ENCODE measurements at places on chromosomes 7 and 10.

- DNase-seq, result no peak
These were observed 99.1 kb downstream of the OSBPL3 start for GRCh38 chr7:24880886-24881285.

DNA sequence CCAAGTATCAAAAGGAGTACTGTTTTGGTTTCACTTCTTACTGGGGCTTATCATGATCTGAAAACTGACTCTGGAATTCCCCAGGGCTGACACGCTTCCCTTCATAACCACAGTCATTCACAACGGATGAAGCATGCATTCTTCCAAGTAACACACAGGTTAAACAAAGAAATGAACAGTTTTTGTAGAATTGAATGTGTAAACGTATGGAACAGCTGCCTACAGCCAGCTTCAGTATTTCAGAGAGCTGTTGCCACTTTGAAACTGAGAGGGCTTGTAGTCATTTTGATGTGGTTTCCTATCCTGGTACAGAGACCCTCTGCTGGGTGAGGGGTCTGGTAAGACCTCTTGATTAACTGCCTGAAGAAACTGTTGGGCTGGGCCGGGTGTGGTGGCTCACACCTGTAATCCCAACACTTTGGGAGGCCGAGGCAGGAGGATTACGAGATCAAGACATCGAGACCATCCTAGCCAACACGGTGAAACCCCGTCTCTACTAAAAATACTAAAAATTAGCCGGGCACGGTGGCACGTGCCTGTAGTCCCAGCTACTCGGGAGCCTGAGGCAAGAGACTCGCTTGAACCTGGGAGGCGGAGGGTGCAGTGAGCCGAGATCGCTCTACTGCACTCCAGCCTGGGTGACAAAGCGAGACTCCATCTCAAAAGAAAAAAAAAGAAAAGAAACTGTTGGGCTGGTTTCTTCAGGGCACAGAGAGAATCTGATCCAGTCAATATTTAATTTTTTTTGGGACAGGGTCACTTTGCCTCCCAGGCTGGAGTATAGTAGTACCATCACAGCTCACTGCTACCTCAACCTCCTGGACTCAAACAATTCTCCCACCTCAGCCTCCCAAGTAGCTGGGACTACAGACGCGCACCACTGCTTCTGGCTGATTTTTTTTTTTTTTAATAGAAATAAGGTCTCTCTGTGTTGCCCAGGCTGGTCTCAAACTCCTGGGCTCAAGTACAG, 4.7 kb downstream of the NFE2L3 start:
- DNase-seq, result peak; percentile 45

DNA sequence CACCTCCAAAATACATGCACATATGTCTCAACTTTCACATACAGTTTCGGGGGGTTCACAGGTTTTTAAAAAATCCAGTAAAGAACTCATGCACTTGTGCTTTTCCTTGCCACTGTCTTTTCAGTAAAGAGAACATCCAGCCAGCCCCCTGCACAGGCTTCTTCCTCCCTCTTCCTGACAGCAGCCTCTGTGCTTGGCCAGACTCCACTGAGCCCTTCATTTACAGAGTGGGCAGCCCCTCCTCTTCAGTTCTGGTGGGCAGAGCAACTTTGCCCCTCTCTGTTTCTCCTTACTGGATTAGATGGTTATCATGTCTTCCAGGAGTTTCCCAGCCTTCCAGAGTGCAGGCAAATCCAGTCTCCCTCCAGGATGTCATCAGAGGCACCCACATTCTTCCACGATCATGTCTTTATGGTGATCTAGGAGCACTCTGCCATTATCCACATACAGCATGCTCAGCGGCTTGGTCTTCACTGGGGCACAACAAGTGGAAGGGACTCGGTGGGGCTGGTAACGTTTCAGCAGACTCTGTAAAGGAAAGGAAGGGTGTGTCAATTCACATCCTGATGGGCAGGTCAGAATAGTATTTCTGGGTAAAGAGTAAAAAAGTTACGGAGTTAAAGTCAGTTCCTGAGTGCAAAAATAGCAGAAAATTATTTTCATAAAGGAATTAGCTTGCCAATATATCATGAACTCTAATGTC, 8.8 kb downstream of the NODAL start:
- no peak for DNase-seq

GRCh38 chr10:5576154-5576748, 51.5 kb downstream of the CALML3 start:
- DNase-seq, result no peak

GRCh38 chr10:103752680-103753248, 102.6 kb downstream of the SH3PXD2A start:
- DNase-seq, result no peak

- DNase-seq, result no peak
These were observed 21.7 kb upstream of the MACC1 start for GRCh38 chr7:20238754-20239324.

- DNase-seq, result no peak
These were observed 42.5 kb downstream of the SYPL1 start for GRCh38 chr7:106069471-106070200.

GRCh38 chr7:154353355-154353767, 301.2 kb downstream of the DPP6 start:
- no peak for DNase-seq

- DNase-seq, result no peak
These were observed 1.3 kb downstream of the IKZF1 start for GRCh38 chr7:50305583-50306493.

- no peak for DNase-seq
These were observed 194.6 kb downstream of the COBL start for GRCh38 chr7:51121931-51122425.

- no peak for DNase-seq
These were observed 11.9 kb downstream of the FGFBP3 start for GRCh38 chr10:91897421-91897820.

- DNase-seq, result peak; percentile 61
These were observed 25.7 kb upstream of the LRRC4 start for GRCh38 chr7:128056901-128057300.

DNA sequence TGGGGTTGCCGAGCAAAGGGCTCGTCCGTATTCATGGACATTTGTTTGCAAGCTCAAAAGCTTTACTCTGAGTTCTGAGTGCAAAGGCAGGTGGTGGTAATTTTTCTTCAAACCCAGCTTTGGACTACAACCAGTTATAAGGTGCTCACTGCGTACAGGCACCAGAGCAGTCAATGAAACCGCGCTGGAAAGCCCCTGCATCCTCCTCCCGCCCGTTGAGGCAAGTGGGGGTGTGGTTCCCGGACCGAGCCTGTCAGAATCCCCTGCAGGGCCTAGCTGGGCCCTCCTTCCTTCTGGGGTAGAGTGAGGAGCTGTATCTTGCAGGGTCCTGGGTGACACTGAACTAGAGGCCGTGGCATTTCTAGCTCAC, 22.3 kb downstream of the AMZ1 start:
- no peak for DNase-seq

- no peak for DNase-seq
These were observed 25.0 kb upstream of the CNNM1 start for GRCh38 chr10:99303899-99304861.

- DNase-seq, result no peak
These were observed 185.7 kb downstream of the STK31 start for GRCh38 chr7:23895666-23896096.

GRCh38 chr7:157687158-157687557, 350.4 kb downstream of the DNAJB6 start:
- no peak for DNase-seq

- DNase-seq, result no peak
These were observed 38.9 kb upstream of the PRKG1 start for GRCh38 chr10:51035344-51035743.

DNA sequence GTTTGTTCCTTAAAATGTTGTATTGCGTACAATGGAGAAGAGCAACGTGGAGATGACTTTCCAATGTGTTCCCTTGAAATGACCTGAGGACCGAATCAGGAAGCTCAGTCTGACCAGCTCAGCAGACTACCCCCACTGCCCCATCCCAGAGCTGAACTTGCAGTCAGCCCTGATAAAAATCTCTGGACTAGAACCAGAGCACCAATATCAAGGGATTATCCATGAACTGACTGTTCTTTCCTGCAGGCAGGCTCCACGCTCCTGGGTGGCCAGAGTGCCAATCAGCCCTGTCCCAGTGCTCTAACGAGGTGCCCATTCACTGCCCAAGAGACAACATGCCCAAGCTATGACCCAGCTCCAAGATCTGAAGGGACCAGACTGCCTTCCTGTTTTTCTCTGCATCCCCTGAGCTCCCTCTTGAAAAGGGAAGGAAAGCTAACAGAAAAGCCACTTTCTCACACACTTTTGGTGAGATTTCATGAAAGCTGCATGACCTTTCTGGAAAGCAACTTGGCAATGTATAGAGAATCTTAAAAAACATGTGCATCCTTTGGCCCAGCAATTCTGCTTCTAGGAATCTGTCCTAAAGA, 130.2 kb downstream of the KCNMA1 start:
- no peak for DNase-seq

DNA sequence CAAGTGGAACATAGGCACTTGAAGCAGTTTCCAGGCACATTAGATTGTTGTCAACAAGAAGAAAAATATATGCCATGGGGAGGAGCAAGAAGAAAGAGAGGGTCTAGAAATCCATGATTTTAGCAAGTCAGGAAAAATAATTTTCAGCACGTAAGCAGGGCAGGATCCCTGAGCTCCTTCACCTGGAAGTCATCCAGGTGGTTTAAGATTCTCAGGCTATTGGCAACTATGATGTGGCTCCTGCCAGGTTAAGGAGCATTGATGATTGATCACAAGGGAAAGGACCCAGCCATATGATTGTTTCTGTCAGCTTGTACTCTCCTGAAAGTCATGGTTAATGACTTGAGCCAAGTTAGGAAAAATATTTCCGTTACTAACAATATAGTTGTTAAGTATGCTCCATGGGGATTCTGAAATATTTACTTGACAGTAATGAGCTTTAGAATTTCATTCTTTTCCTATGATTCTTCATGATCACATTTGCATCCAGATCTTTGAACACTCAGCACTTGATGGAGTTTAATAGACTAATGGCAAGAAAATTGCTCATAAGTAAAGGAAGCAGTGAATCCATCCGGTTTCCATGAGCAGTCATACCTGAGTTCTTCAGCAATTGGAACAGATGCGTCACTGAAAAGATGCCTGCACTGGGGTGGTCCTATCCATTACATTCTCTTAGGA, 209.1 kb downstream of the BICC1 start:
- no peak for DNase-seq

GRCh38 chr10:124756156-124756903, 12.2 kb upstream of the FAM53B start:
- DNase-seq, result no peak

- no peak for DNase-seq
These were observed 9.3 kb downstream of the ARL3 start for GRCh38 chr10:102704915-102705314.

DNA sequence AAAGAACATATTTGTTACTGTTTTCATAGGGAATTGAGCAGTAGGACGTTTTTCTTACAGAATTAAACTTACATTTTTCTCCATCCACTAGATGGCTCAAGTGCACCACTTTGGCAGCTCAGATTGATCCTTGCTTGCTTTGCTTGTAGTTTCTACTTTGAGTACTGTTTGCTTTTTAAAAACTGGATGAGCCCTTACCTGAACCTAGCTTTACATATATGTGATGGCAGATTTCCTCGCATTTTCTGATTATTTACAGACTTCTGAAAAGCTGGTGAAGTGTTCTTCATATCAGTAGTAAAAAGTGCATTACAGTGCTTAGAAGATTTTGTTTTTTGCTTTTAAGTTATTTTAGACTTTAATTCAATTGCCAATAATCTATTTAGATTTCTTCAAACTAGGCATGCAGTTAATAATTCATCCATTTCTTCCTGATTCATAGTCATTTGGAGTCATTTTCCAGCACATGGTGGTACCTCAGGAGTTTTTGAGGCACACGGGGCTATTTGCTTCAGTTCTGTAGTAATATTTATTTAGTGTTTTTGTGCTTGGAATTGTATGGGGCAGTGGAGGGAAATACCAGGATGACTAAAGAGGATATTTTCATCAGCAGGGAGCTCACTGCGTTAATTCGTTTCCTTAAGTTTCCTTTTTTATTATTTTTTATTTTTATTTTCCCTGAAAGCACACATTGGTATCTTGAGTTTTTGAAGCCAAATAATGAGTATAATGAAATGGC, 57.3 kb downstream of the MAPK8 start:
- DNase-seq, result no peak

- no peak for DNase-seq
These were observed 1.2 kb upstream of the SMARCD3 start for GRCh38 chr7:151249732-151250072.

- DNase-seq, result no peak
These were observed 284.4 kb downstream of the DNAJB6 start for GRCh38 chr7:157621131-157621681.

DNA sequence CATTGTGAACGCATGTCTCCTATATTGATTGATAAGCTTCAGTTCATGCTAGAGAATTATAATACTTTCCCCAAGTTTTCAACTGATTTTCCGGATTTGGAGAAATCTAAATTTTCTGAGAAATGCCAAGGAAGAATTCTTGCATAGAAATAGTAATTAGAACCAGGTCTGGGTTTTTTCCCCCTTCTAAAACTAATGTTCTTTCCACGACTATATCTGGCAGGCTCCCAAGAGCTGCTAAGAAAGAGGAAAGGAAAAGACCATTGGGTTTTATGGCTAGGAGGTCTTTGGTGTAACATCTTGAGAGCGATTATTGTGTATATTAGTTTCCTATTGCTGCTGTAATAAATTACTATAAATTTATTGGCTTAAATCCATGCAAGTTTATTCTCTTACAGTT, 71.8 kb upstream of the CACNB2 start:
- no peak for DNase-seq

- DNase-seq, result no peak
These were observed 84.1 kb upstream of the ZNF479 start for GRCh38 chr7:57216340-57216739.

- no peak for DNase-seq
These were observed 199.1 kb downstream of the FZD1 start for GRCh38 chr7:91463330-91463729.

DNA sequence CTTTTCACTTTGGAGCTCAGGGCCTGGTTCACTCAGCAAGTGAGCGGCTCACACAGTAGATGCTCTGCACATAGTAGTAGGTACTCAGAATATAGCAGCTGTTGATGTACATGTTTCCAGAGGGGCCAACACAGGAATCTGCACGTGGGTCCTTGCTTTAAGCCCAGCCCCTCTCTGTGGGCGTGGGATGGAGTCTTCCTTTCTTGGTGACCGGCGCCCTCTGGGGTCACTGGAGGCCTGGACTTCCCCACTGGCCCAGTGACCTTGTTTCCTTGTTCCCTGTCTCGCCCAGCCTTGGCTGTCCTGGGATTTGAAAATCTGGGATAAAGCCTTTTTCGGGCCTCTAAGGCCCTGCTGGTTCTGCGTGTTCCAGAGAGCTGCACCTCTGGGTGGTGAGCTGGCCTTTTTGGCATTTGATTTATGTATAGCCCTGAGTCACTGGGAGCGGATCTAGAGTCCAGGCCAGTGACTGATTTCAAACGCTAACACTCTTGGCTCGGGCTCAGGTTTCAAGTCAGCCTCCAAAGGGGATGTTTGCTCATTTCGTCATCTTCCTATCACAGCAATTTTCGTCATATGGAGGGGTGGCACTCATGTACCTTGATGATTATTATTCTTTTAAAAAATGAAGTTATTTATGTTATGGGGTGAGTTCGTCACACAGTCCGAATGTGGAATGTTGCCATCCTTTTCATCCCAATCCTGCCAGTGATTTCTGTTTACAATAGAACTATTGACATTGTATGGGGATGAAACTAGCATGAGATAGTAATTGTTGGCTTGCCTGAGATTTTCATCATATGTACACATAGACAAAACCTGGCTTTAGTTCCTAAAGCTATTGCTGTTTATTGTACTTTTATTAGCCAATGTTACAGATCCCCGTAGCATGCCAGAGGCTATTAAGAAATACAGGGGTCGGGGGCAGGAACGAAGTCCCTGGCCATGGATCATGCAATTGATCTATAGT, 65.5 kb downstream of the CUX1 start:
- DNase-seq, result peak; percentile 99

- DNase-seq, result no peak
These were observed 248.4 kb downstream of the WDR11 start for GRCh38 chr10:121099592-121099991.
